ENCODE measurements at places on chromosomes 2 and 18.
A peak's percentile ranks its signal among the peaks of the same experiment; 100 is the strongest.

DNA sequence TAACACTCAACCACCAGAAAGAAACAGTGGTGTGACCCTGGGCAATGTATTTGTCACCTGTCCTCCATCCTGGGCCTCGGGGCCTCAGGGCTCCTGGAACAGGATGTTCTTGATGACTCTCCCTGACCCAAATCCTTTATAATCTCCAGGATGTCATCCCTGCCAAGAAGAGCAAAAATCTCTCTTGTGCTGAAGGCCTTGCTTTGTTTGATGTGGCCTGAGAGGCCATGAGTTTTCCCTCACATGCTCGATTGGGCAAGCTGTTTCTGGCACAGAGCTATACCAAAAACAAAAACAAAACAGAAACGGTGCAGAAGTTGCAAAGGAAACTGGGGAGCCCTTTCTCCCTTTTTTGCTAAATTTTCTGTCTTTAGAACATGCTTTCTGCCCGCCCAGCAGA is 35.7 kb upstream of the ST3GAL5 start:
- no peak for DNase-seq

- DNase-seq = peak; percentile 41
These were observed 206.1 kb downstream of the RAB3GAP1 start for GRCh38 chr2:135258193-135258592.

GRCh38 chr2:121237980-121238665 is 46.9 kb downstream of the TFCP2L1 start:
- no peak for DNase-seq

GRCh38 chr2:10918661-10919409 is 7.1 kb downstream of the KCNF1 start:
- no peak for DNase-seq

GRCh38 chr2:67842375-67842959 is 220.3 kb downstream of the C1D start:
- no peak for DNase-seq

DNA sequence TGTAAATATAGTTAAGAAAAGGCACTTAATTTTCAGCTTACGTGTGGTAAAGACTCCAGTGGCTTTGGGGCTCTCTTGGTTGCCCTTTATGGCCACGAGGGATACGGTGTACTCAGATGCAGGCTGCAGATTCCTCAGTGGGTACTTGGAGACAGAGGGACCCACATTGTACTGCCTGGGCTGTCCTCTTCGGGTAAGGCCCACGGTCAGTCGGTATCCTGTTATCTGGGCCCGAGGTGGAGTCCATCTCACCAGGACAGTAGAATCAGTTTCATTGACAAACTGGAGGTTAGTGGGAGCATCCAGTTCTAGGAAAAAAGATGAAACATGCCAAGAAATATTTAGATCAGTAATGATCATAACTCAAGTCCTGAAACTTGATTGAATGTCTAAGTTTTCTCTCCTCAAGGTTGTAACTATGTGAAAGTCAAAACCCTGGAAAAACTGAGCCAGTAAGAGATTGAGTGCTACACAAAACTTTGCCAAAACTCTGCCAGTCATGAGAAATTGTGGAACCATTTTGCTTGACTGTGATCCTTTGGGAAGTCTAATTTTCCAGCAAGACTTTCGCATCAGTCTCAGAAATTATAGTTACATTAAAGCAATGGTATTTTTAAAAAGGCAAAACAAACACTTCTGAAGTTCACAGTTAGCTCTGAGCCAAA is 31.4 kb downstream of the FN1 start:
- DNase-seq = no peak

DNA sequence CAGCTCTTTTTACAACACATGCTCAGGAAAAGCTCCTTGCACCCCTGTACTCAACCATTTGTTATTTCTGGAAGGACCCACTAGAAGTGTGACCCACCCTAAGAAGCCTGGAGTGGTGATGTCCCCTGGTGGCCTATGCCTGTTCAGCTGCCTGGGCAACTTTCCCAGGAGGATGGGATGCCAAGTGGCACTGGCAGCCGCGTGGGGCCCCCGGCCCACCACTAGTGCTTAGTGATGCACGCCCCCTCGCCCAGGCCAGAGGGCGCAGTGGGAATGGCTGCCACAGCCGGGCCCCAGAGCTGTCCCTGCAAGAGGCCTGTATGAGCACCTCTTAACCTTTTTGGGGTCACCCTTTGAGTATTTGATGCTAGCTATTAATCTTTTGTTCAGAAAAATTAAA is 18.1 kb downstream of the IMPA2 start:
- peak; percentile 38 for DNase-seq

GRCh38 chr18:30277676-30278075 is 764.9 kb downstream of the DSC3 start:
- no peak for DNase-seq

- DNase-seq = no peak
These were observed 16.9 kb upstream of the CD28 start for GRCh38 chr2:203689426-203690116.

- DNase-seq = no peak
These were observed 305.1 kb upstream of the GULP1 start for GRCh38 chr2:187986390-187987105.

- no peak for DNase-seq
These were observed 182.4 kb downstream of the CDH2 start for GRCh38 chr18:27994571-27994970.

DNA sequence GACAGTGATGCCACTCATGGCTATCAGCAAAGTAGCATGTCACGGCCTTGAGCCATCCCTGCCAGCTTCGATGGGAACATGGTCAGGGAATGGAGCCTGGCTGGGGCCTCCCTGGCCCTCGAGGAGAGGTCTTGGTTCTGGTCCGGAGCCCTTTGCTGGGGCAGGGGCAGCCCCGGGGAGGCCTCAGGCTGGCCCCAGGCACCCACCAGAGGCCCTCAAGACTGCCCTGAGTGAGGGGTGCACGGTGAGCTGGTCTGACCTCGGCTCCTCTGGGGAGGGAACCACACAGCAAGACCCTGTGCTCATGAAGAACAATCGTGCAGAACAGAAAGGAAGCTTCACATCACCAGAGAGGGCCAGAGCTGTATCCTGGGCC is 75.2 kb upstream of the OTOS start:
- DNase-seq = no peak

DNA sequence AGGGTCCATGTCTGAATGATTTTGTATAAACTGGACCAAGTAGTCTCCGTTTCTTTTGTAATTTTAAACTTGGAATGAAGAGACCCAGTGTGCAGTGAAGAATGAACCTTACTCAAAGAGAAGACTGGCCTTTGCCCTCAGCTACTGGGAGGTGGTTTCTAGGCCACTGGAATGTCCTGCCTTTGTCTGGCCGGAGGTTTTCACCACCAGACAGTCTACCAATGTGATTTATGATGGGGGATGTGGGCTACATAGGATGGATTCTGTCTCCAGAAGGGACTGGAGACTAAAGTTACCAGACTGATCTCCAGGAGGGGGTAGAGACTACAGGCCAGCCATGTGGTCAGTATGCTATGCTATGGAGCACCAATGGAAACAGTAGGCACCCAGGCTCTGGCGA is 42.8 kb upstream of the RAB31 start:
- DNase-seq = no peak

- DNase-seq = no peak
These were observed 22.4 kb upstream of the SLC8A1 start for GRCh38 chr2:40474306-40474705.

GRCh38 chr2:41942278-41942677 is 105.5 kb upstream of the PKDCC start:
- DNase-seq = no peak

DNA sequence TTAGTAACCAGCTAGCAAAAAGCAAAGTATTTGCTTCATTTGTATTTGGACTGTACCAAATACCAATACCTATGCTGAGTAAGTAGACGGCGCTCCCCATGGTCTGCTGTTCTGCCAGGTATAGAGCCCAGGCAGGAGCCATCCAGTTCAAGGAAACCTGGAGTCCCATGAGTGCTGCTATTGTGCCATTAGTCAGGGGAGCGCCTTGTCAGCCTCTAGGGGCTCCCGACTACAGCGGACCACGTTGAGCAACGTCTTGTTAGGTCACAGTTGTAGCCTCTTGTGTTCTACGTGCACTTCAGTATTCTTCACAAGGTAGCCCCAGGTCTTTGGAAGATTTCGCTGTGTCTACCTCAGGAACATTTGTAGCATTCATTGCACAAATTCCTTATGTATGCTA is 21.6 kb upstream of the SLC9A2 start:
- DNase-seq = no peak

GRCh38 chr2:98902209-98903063 is 33.6 kb downstream of the CRACDL start:
- peak; percentile 5 for DNase-seq
